ENCODE measurements at places on chromosomes 11 and 22.

GRCh38 chr11:46210133-46210636, 67.3 kb upstream of the CREB3L1 start:
- DNase-seq, result no peak

- DNase-seq, result no peak
These were observed at the start of gene TLCD5 for GRCh38 chr11:120324932-120325810. Gene TLCD5, plus strand, starts transcription at chr11:120325299. Its CDS starts 2,143 bp downstream, at chr11:120327442.

DNA sequence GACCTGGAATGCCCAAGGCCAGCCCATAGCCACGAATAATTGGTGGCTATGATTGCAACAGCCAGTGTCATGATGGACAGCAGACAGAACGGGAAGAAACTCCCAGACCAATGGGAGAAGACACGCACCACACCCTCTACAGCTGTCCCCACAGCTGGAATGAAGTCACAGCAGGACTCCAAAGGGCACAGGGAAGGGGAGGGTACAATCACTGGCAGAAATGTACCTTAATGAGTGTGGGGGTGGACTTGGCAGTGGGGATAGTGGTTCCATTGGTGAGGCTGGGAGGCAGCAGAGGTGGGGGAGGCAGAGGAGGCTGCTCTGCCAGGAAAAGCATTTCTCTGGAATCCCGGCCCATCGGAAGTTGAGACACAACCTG, 52.9 kb downstream of the SGSM3 start:
- DNase-seq, result no peak

GRCh38 chr11:58926695-58927094, 12.6 kb upstream of the GLYATL1 start:
- DNase-seq, result no peak

DNA sequence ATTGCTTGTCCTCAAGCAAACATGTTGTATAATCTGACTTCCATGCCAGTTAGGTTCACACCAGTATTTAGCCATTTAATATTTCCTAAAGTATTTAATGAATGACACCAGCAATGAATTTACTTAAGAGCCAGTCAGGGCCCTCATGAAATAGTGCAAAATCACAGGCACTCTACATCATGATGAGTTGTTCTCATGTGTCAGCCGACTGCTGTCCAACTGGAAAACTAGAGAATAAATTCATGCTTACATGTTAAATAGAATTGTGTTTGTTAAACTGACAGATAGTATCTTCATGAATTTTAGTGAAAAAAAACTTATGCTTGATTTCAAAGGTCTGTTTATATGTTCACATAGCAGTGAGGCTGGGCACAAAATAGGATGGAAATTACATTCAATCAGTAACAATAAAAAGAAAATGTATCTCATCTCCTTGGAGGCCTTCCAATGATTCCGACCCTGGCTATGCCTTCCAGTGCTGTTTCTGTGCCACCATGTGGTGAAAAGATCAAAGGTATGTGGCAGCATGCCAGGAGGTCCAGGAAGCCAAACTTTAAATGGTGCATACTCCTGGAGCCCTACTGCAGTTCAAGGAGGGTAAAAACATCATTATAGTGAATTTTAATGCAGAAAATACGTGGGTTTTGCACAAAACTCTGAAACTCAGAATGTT, 45.2 kb downstream of the CTSC start:
- no peak for DNase-seq

DNA sequence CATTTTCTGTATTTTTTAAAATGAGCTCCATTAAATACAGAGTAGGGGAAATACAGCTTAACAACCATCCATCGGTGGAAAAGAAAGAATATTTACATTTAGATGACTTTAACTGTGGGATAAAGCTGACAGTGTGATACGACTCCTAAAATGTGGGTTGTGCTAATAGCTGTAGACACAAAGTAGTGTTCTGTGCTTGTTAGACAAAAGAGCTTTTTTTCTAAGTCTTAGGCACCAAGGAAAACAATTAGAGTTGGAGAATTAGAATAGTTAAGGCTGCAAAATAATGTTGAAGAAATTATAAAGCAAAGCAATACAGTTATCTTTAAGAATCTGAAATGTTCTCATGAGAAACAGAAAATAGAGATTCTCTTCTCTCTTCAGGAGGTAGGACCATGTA, 307.7 kb upstream of the KIRREL3 start:
- DNase-seq, result no peak

GRCh38 chr11:1771700-1772099, 8.0 kb upstream of the CTSD start:
- no peak for DNase-seq

- DNase-seq, result no peak
These were observed 3.8 kb downstream of the AIP start for GRCh38 chr11:67486481-67487195.

DNA sequence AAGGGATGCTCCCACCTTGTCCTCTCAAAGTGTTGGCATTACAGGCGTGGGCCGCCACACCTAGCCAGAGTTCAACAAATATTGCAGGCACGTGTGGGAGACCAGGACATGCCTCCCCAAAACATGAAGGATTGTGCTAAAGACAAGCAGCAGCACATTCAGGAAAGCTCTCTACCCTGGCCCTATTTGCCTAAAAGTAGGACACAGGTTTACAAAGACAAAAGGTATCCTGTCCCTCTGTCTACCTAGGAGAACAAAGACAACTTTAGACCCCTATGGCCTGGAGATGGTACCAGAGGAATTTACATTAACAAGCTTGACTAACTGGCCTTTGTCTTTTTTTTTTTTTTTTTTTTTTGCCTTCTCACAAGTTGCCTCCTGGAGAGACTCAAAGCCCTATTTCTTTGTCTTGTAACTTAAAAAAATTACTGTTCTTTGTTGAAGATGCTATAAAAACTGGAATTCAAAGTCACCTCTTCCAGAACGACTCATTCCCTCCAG, 859 bp upstream of the ACCS start:
- no peak for DNase-seq

DNA sequence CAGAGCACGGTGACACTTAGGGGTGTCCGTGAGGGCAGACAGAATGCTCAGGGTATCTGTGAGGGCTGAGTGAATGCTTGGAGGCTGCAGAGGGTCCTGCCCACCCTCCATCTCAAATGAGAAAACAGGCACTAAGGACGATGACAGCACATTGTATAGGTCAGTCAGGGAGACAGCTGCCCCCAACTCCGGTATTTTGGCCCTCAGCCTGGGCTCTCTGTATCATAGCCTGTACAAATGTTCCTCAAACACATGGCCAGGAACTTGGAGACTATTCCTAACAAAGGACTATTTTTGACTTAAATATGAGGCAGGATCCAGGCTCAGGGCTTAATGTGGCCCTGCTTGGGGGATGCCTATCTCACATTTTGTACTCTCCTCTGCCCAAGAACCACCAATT, 145.4 kb downstream of the OPCML start:
- DNase-seq, result no peak

DNA sequence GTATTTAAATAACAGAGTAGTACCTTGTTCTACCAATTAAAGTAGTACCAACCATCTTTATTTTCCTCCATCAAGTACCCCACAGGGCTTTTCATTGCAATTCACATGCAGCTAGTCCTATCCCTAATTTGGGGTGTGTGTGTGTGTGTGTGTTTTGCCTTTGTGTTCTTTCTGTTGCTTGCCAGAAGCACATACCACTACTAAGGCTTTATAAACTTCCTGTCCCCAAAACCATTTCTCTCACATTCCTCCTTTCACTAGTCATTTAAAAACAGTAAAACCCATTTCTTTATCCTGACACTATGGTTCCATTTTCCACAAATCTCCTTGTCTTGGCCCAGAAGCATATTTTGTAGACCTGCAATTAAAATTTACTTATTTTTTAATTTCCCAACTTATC, 54.6 kb downstream of the SLC36A4 start:
- no peak for DNase-seq

GRCh38 chr11:34501500-34501899, 12.1 kb downstream of the ELF5 start:
- no peak for DNase-seq

- DNase-seq, result no peak
These were observed 16.0 kb downstream of the TNRC6B start for GRCh38 chr22:40193429-40194421.

- DNase-seq, result no peak
These were observed 68.3 kb upstream of the POU2AF2 start for GRCh38 chr11:111177037-111177871.

- DNase-seq, result no peak
These were observed 92.8 kb upstream of the DRD2 start for GRCh38 chr11:113567867-113568544.

DNA sequence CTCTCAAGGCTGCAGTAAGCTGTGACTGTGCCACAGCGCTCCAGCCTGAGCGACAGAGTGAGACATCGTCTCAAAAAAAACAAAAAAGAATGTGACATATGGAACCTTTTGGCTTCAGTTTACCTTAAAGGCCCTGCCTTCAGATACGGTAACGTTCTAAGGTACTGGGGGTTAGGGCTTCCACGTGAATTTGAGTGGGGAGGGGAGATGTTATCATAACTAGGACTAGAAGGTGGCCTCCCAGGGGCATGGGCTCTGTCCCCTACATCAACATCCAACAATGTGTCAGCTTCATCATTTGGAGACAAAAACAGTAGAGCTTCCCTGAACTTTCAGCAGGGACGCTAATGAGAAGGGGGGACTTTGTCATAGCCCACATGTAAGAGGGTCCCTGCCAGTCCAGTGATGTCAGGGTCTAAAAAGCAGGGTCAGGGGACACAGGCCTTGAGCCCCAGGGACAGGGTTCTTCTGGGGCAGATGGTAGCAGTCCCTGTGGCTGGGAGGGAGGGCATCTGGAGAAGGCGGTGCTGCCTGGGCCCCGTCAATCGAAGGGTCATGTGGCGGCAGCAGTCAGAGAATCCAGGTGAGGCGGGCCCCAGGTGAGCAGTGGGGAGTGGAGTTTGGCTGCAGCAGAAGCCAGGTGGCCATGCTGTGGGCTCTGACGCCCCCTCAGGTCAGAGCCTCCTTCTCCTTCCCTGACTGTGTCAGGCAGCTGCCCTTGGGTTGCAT, 79.8 kb downstream of the BCR start:
- DNase-seq, result no peak

- DNase-seq, result no peak
These were observed 149.2 kb downstream of the MIAT start for GRCh38 chr22:26806445-26807175.

GRCh38 chr22:24833881-24834495, 28.0 kb downstream of the SGSM1 start:
- no peak for DNase-seq

DNA sequence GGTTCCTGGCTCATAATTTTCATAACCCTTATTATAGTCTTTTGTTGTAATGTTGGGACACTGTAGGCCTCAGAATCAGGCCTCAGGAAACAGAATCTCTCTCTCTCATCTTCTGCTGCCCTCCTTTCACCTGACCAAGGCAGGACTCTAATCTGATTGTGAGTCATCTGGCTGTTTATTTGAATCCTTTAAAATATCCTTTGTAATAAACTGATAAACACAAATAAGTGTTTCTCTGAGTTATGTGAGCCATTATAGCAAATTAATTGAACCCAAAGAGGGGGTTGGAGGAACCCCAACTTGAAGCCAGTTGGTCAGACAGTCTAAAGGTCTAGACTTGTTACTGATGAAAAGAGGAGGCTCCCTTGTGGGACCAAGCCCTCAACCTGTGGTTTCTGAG, 30.6 kb downstream of the ACER3 start:
- no peak for DNase-seq

- DNase-seq, result no peak
These were observed 16.2 kb upstream of the MMP13 start for GRCh38 chr11:102971766-102972165.

DNA sequence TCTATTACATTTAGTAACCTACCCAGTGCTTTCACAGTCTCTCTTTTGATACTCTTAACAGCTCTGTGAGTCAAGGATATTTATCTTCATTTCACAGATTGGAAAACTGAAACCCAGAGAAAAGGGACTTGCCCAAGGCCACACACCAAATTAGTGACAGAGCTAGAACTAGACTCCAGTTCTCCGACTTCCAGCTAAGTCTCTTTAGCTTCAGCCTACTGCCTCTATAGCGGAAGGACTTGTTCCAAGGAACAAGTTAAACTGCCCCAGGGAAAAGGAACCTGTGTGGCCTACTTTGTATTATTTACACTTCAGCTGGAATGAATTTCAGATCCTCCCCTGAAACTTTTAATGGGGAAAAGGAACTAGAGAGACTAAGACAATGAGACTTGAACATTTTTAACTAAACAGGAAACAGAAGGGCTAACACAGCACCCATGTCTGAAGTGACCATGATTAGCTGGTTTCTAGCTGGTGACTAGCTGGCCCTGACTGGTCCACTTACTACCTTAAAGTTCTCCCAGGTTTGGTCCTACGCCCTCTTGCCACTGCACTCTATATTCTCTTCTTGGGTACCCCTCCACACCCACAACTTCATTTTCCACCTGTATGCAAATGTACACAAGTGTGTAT, 1.3 kb downstream of the LRRC51 start:
- DNase-seq, result no peak

DNA sequence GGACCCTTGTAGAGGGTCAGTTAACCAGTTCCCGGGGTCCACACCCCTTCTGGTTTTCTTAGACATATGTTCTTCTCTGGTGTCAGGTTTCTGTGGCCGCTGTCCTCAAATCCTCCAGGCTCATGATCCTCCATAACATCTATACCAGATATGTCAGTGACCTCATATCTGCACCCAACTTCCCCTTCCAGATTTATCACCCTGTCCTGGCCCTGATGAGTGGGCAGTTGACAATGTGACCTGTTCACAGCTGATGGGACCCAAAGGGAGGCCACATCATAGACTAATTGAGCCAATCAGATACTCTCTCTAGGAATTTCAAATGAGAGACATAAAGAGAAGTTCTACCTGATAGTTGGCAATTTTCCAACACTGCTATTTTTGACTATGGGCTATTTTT, 5.1 kb downstream of the DKK3 start:
- DNase-seq, result no peak

DNA sequence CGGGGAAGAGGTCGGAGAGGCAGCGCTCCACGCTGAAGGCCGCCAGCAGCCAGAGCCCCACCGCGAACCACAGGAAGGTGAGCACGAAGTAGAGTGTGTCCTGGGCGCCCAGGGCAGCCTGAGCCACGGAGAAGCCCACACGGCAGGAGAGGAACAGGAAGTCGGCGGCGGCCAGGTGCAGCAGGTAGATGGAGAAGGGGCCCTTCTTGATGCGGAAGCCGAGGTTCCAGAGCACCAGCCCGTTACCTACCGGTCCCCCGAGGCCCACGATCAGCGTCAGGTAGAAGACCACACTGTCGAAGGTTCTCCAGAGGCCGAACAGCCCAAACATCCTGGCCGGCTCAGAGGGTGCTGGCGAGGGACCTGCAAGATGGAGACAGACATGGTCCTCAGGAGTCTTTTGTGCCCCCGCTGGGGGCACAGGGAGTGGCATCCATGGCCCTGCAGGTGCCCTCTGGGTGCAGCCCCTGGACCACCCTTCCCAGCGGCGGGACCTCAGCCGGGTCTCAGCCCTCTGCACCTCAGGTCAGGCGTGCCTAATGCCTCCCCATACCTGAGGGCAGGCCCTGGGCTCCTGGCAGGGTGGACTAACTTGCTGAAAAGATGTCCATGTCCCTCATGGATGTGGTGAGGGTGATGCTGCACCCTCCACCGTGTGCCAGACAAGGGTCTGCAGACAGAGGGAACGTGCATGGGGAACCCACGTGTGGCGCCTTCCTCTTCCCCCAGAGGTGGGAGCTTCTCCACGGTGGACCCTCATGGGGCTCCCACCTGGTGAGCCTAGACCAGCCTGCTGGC, at the start of gene MRGPRG:
Gene MRGPRG (minus strand): TSS at position 331 of the 798 bp plus-strand sequence. CDS start 0 bp downstream, at position 331.
- no peak for DNase-seq
